ENCODE measurements at places on chromosomes 2 and 18.
A peak's percentile ranks its signal among the peaks of the same experiment; 100 is the strongest.

DNA sequence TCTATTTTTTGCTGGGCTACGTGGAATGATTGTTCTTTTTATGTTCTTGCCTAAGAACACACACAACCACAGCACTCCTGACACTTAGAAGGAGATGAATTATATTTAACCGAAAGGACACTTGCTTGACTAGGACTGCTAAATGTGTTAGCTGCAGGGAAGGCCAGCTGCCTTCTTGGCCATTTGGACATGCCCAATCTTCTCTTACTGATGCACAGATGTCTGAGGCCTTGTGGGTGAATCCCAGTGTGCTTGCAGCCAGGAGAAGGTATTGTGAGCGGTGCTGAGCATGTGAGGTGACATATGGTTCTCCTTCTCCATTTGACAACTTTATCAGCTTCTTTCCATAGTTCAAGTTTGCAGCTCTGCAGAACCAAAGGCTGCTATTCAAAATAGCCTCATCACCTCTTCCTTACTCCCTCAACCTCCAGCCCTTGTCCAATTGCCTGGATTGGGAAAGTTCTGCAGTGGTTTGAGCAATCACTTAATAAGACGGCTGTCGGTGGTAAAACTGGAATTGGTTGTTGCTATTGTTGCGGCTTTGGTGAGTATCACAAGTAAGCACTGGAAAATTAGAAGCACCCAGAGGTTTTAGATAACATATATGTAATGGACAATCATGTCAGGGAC is 1113.3 kb downstream of the TSN start:
- no peak overlapping the region for H3K27ac ChIP-seq
- H3K36me3 ChIP-seq, result no peaks in the 10 kb centered on the region
- no peak for DNase-seq
- H3K4me3 ChIP-seq, result no peak overlapping the region
- no peaks in the 10 kb centered on the region for H3K4me1 ChIP-seq

- H3K27me3 ChIP-seq, result peaks cover 5% of the 10 kb centered on the region
- H3K4me3 ChIP-seq, result no peak overlapping the region
- H3K36me3 ChIP-seq, result no peaks in the 10 kb centered on the region
- no peak overlapping the region for H3K27ac ChIP-seq
- peaks cover 5% of the 10 kb centered on the region for H3K4me1 ChIP-seq
Measured at GRCh38 chr2:151670346-151670745, 63.9 kb downstream of the NEB start.

GRCh38 chr18:50143294-50143693 is 51.7 kb downstream of the MYO5B start:
- peaks cover 2% of the 10 kb centered on the region for H3K36me3 ChIP-seq
- H3K27ac ChIP-seq, result no peak overlapping the region
- H3K4me3 ChIP-seq, result no peak overlapping the region
- peaks cover 58% of the 10 kb centered on the region for H3K27me3 ChIP-seq

DNA sequence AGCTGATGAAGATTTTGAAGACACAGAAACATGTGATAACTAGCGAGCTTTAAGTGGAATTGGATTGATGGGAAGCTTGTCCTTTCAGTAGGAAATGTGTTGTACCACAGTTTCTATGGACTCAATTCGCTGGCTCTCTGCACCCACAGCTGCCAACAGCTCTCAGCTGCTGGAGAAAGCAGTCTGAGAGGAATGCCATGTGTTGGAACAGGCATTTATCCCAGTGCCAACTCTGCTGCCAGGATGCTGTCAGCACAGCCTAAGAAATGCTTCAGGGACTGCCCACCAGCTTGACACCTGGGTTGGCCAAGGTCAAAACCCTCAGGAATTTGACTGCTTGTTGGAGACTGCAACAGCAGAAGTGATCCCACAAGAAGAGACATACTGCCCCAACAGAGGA is 193.0 kb upstream of the THSD7B start:
- no peaks in the 10 kb centered on the region for H3K4me1 ChIP-seq
- H3K27ac ChIP-seq, result no peak overlapping the region
- no peak overlapping the region for H3K4me3 ChIP-seq
- H3K36me3 ChIP-seq, result no peaks in the 10 kb centered on the region
- DNase-seq, result no peak

- peaks cover 9% of the 10 kb centered on the region for H3K4me1 ChIP-seq
- H3K27ac ChIP-seq, result no peak overlapping the region
- H3K4me3 ChIP-seq, result no peak overlapping the region
- H3K36me3 ChIP-seq, result no peaks in the 10 kb centered on the region
- no peak for DNase-seq
Measured at GRCh38 chr2:15971351-15971750, 31.0 kb downstream of the MYCN start.

DNA sequence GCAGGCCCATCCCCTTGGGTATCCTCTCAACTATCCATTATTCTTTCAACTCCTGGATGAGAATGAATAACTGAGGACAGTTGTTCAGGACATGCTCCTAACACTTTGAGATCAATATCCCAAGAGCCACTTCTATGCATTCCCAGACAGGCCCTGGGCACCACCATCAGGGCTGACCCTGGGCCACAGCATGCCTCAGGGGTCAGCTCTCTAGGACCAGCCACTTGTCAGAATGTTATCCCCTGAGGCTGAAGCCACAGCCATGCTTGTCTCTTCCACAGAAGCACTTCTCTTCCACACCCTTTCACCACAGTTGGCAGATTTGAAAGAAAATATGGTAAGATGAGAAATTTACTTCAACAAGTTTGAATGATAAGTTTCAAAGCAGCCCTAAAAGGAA is 28.7 kb downstream of the SLC14A1 start:
- no peak overlapping the region for H3K4me3 ChIP-seq
- H3K36me3 ChIP-seq, result peaks cover 2% of the 10 kb centered on the region
- peaks cover 16% of the 10 kb centered on the region for H3K27me3 ChIP-seq
- no peak overlapping the region for H3K27ac ChIP-seq
- no peak for DNase-seq

GRCh38 chr18:37720663-37721062 is 155.1 kb upstream of the CELF4 start:
- H3K27ac ChIP-seq, result no peak overlapping the region
- no peak for DNase-seq
- no peaks in the 10 kb centered on the region for H3K27me3 ChIP-seq
- H3K36me3 ChIP-seq, result no peaks in the 10 kb centered on the region
- H3K4me3 ChIP-seq, result no peak overlapping the region
- H3K4me1 ChIP-seq, result no peaks in the 10 kb centered on the region

DNA sequence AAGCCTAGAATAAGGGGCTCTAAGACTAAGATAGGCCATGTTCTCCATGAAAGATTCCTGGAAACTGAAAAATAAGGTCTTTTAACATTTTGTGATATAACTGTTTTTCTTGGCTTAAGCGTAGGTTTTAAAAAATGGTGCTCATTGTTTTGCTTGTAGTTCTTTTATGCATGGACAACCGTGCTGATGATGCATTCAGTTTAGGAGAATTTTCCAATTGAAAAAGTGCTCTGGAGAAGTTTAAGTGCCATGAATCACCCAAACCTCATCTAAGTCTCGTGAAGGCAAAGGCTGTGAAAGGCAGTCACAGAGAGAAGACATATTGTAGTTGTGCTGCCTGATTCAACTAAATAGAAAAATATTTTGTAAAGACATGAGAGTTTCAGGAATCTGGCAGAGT is 111.8 kb upstream of the GAREM1 start:
- DNase-seq, result no peak
- H3K27ac ChIP-seq, result no peak overlapping the region
- H3K36me3 ChIP-seq, result no peaks in the 10 kb centered on the region

- DNase-seq, result no peak
- peaks cover 8% of the 10 kb centered on the region for H3K4me1 ChIP-seq
- H3K27me3 ChIP-seq, result peaks cover 32% of the 10 kb centered on the region
- H3K4me3 ChIP-seq, result no peak overlapping the region
Measured at GRCh38 chr18:28174181-28174905, 2.6 kb downstream of the CDH2 start.

DNA sequence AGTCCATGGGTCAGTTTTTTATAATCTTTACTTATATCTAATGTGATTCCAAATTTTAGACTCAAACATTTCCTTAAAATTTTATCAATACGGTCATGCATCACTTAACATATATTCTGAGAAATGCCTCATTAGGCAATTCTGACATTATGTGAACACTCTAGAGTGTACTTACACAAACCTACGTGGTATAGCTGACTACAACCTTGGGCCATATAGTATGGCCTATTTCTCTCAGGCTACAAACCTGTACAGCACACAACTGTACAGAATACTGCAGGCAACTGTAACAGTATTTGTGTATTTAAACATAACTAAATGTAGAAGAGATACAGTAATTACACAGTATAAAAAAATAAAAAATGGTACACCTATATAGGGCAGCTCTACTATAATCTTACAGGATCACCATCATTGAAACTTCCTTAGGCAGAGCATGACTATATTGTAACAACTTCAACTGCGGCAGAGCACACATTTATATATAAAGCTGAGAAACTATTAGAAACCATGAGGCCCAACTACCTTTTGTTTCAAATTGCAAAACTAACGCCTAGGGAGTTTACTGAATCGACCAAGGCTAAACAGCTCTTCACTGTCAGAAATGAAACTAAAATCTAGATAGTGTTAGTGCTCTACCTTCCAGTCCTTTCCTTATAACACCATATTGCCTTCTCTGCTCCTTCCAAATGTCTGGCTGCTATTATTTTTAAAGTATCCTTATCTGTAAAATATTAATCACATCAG is 6.9 kb downstream of the YES1 start:
- peaks cover 4% of the 10 kb centered on the region for H3K27me3 ChIP-seq
- H3K4me1 ChIP-seq, result peaks cover 32% of the 10 kb centered on the region
- H3K4me3 ChIP-seq, result peak overlapping the region; percentile 33
- DNase-seq, result no peak
- H3K27ac ChIP-seq, result peak overlapping the region; percentile 32

Measured in T-helper 17 cell (primary cell).